ENCODE measurements at places on chromosomes 3 and 15.

GRCh38 chr3:185866555-185866954 lies 41.7 kb upstream of the IGF2BP2 start:
- no peak for DNase-seq

- DNase-seq, result no peak
Measured at GRCh38 chr3:29072611-29073010, 208.3 kb upstream of the RBMS3 start.

- DNase-seq, result no peak
Measured at GRCh38 chr3:46094506-46094905, 67.2 kb upstream of the XCR1 start.

DNA sequence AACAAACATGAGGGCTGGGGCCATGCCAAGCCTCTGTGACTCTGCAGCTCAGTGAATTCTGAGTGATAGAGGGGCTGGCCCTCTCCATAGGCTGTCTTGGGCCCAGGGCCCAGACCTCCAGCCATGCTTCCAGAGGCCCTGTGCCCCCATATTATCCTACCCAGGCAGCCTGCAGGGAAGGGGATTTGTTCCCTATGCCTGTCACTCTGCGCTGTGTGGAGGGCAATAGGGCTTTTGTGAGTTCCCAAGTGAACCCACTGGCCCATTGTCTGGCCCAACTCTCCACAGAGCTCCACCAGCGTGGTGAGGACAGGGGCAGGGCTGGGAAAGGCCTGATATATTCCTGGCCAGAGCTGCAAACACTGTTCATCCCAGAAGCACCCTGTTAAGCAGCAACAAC lies 113.2 kb downstream of the EPHB1 start:
- no peak for DNase-seq

DNA sequence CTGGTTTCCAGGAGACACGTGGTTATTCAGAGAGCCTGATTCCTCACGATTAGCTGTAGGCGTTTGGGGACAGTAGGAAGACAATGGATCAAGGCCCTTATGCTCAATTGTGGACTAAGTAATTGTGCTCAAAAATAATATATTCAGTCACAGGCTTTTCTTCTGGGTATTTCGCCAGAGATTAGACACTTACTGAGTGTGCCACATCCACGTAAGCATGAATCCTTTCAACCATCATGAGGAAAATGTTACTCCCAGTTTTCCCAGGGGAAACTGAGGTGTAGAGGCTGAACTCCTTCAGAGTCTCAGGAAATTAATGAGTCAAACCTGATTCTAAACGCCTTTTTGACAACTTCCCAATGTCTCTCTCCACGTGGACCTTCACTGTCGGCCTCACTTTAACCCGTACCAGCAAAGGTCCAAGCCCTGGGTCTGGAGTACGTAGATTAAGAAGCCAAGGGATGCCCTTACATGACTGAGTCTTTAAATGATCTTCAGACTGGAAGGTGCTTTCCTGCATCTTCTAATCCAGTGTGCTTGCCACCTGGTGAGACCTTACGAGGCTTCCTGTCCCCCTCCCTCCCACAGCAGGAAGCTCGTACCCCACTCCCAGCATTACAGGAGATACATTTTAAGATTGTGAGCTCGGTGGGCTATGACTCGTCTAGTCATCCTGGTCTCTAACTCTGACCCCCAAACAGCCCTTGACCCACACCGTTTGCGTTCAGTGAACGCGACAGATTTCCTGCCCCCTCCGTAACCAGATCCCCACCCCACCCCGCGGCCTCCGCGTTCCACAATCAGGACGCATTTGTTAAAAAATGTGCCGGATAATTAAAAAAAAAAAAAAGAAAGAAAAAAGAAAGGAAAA lies 1.7 kb downstream of the PKM start:
- no peak for DNase-seq

DNA sequence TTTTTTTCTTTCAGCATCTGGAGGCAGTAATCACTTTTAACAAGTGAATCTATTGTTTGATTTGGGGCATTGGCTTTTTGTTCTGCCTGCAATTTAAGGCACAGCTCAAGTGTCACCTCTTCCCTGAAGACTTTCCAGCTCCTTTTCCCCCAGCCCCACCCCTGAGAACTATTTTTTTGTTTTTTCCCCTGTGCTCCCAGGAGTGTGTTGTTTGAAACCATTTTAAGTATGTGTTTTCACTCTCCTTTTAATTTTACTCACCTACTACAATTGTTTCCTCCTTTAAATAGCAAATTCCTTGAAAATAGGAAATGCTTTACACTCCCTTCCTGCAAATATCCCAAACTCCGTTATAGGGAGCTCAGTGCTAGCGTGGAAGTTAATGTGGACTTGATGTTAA lies 286.7 kb upstream of the PROK2 start:
- DNase-seq, result no peak

- DNase-seq, result no peak
Measured at GRCh38 chr3:111592936-111593335, 2.2 kb downstream of the ZBED2 start.

- no peak for DNase-seq
Measured at GRCh38 chr3:69214241-69214640, 91.8 kb upstream of the LMOD3 start.

Data from NCI-H2081 treated with DMSO at 0.1 percent for 48 hours (cell line).